ENCODE measurements at places on chromosomes 11 and 22. TPM values are rescaled to one million over a fixed set of nuclear protein-coding genes. Genes with fewer than 3 reads are reported as not detected.

CARD10 gene
- total RNA-seq = 4.6 TPM

PGGHG gene
- total RNA-seq = 7.9 TPM

TSKU gene
- total RNA-seq = 25.0 TPM

ESAM gene
- total RNA-seq = 64.8 TPM

VWCE gene
- 0.90 TPM for total RNA-seq

GRCh38 chr22:49182416-49182815, 645.3 kb downstream of the BRD1 start:
- DNase-seq = no peak

DNA sequence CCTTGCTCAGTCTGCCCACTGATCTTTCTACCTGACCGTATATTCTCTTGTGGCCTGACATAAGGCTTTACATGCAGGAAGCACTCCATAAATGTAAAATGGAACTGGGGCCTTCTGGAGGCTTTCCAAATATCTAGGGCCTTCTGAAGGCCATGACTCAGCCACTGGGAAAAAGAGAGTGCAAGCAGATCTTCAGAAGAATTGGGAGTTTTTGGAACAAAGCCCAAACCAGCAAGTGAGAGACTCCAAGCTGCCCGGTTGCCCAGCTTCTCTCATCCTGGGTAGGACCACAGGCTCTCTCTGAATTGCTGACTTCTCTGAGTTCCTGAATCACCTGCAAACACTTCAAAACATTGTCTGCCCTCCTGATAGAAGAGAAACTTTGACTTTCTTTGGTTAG, 107.9 kb upstream of the BMAL1 start:
- DNase-seq = no peak

DNA sequence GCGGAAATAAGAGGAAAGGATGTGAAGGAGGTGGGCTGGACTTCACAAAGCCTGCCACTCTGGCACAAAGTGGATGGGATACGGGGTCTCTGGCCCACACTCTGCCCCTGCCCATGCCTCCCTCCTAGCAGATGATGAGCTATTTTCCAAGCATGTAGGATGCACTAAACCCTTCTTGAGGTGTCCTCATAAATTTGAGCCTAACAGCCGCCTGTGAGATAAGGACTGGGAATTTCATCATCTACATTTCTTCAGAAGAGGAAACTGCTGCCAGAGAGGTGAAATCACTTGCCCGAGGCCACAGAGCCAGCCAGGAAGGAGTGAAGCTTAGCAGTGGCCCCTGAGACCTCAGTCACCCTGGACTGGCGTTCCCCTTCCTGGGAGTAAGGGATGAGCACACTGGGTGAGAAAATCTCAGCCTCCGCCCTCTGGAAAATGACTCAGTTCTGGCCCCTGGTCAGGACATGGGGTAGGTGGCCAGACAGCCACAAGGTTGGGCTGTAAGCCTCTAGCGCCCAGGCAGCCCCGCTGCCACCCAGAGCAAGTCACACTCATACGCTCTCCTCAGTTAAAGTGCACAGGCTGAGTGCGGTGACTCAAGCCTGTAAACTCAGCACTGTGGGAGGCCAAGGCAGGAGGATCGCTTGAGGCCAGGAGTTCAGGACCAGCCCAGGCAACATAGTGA, 27.9 kb downstream of the MB start:
- peak; percentile 79 for DNase-seq

DNA sequence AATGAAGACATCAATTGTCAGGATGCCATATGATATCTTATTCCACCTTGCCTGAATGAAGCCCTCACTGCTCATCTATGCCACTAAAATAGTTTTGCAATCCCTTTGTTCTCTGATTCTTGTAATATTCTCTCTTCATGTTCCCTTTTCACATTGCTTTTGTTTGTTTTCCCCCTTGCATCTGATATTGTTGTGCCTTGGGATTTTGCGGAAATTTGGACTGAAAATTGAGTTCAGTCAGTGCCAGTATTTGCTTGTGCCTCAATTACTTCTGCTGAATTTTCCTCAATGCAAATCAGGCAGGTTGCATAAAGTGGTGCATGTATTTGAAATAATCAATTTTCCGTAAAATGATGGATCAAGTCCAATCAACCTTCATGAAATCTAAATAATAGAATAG, 98.3 kb downstream of the PAX6 start:
- DNase-seq = no peak

- DNase-seq = peak; percentile 6
Observed at GRCh38 chr11:69923641-69924307, 104.6 kb upstream of the FGF3 start.

GRCh38 chr11:123301013-123301591, 106.1 kb upstream of the CLMP start:
- DNase-seq = no peak

DNA sequence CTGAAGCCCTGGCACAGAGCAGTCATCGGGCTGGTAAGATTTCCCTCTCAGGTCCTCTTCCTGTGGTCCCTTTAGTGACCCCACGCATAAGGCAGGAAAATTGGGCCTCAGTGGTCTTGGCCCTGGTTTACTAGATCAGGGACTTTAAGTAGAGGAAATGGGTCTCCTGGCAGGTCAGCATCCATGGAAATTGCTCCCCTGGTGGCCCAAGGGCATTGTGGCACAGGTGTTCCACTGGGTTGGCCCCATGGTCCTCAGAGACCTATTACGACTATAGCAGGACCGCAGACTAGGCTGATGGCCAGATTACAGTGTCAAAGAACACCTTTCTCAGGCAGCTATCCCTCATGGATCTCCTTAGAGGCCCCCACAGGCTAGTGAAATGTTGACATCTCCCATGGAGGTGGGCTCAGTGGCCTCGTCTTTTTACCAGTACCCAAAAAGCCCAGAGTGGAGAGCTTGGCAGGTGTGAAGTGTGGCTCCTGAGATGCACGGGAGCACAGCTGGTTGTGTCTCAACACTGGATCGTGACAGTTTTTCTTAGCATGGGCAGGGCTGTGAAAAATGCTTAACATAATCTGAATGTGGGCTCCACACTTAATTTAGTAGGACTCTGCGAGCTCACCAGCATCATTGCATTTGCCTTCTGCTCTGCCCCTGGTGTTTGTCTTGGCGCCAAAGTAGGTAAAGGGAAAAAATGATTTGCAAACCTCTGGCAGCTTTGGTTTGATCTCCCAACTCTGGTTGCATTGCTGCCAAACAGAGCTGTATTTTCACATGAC, 74.2 kb downstream of the ZBTB16 start:
- DNase-seq = peak; percentile 73

DNA sequence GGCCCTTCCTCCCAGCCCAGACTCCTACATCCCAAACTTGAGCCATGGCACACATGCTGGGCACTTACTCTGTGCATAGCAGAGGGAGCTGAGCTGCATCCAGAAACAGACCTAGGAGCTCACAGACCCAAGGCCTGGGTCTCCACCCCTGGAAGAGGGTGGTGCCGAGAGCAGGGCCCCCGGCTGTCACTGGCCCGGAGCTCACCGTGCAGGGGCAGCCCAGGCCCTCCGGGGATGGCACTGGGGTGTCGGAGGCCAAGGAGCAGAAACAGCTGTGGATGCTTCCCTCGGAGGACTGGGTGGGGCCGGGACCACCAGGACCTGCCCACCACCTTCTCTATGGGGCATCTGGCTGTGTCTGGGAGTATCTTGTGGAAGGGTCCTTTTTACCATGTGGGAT, 4.3 kb upstream of the APOBEC3A start:
- no peak for DNase-seq

DNA sequence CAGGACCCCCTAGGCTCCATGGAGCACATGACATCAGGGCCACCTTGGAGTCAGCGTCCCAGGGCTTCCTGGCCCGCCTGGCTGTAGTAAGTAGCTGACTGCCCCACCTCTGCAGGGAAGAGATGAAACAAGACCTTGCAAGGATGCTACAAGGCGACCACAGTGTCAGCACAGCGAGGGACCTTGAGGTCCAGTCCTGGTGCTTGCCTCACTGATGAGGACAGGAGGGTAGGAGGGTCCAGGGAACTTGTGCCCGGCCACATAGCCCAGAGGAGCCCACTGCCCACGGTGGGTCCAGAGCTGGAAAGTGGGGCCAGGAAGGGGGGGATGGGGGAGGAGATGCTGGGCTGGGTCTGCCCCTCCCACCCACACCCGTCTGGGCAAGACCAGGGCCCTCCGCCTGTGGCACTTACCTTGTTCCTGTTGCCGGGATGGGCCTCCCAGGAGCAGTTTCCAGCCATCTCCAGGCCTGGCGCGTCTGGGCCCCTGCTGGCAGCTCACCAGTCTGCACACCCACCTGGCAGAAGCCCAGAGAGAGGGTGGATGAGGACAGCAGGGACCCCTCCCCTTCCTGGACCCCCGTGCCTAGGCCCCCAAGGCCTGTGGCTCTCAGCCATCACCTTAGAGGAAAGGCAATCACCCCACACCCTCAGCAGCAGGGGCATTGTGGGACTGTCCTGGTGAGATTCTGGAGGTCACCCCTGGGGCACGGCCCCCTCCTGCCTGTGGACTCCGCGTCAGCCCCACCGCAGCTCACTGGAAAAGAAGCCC, 3.4 kb downstream of the MRGPRF start:
- no peak for DNase-seq

- no peak for DNase-seq
Observed at GRCh38 chr11:95968585-95968984, 44.7 kb upstream of the MTMR2 start.

DNA sequence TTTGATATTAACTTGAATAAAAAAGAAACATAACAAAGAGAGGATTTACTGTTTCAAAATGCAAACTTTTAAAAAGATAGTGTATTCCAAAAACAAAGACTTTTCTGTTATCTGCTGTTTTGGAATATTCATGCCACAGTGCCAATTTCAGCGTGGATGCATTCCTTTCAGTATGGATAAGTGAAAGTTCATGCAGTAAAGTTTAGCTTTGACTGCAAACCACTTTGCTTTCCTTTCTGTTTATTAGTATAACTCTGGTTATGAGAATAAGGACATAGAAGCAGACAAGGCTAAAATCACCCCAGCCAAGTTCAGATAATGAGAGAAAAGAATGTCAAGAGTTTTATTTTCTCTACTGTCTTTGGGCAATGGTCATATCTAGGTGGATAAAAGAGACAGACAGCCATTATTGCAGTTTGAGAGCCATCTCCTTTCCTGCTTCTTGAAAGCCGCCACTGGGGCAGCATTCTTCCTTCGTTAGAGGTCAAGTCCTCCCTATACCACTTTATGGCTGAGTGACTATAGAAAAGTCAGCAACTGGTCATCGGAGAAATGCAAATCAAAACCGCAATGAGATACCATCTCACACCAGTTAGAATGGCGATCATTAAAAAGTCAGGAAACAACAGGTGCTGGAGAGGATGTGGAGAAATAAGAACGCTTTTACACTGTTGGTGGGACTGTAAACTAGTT, 82.4 kb upstream of the BLID start:
- no peak for DNase-seq

DNA sequence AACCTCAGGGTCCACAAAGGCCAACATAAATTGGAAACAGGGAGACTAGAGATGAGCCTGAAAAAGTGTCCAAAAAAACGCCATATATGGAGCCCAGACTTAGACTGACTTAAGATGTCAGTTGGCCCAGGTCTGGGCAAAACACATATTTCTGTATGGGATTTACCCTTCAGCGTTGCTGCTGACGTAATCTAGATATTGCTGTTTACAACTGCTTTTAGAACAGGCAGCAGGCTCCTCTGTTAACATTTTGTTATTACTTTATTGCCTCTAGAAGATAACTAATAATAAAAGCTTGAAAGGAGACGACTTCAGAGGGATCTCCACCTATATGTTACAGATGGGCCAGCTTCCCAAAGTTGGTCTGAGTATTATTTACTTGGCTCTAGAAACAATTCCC, 8.7 kb downstream of the ME3 start:
- no peak for DNase-seq

- DNase-seq = no peak
Observed at GRCh38 chr11:199782-200181, 6.9 kb downstream of the SCGB1C1 start.

GRCh38 chr11:65479184-65480145, 19.4 kb upstream of the MALAT1 start:
- peak; percentile 92 for DNase-seq
